ENCODE measurements at places on chromosomes 6 and 20.

DNA sequence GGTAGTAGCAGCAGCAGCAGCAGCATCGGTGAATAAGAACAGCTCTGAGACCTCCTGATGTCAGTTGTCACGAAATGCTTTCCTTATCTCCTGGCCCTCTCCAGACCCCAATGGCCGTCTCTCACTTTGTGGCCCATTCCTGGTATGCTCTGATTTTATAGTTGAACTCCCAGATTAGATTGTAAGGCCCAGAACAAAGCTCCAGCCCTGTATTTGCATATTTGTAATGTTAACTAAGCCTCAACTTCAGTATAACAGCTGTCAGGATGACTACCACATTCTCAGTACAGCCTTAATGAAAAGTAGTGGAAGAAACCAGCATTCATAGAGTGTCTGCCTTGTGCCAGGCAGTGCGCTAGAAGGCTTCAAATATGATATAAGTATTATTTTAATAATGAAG is 180.9 kb downstream of the SASH1 start:
- DNase-seq: no peak

DNA sequence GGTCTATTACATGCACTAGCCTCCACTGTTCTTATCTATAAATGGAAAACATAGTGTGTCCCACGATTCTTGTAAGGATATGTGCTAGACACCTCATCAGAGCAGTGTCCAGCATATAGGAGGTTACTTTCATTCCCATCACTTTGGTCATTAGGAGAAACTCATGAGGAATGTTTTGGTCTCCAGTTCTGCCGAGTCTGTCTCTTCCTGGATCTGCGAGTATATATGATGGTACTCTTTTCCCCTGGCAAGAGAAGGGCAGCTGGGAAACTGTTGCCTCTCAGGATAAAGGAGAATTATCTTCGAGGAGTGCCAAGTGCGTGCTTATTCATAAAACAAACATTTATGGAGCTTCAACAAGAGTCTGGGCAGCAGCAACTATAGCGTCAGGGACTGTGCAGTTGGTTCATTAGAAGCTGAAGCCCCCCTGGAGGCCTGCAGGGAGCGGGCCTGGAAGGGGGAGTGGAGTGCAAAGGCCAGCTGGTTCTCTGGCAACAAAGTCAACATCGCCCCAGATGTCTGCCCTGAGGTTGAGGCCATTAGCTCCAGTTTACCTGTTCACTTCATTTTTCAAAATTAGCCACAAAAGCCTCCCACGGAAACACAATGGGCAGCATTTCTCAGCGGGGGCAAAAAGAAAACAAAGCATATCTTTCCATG is 811.9 kb downstream of the MAFB start:
- no peak for DNase-seq

GRCh38 chr20:61352346-61353260 is 100.5 kb downstream of the CDH4 start:
- DNase-seq: no peak

DNA sequence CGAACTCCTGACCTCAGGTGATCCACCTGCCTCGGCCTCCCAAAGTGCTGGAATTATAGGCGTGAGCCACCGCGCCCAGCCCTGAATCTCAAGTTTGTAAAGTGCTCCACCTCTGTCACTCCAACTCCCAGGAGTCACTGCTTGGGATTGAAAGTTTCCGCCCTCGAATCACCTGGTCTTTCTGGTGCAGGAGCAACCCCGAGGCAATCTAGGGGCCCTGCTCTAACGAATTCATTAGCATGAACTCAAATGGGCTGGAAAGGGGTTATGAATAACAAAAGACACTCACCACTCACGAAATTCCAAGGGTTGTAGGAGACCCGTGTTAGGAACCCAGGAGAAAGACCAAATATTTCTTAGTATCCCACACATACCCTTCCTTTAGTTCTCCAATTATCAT is 26.1 kb downstream of the RBCK1 start:
- DNase-seq: no peak

- no peak for DNase-seq
These were observed 33.8 kb upstream of the IGF2R start for GRCh38 chr6:159935065-159935464.

- DNase-seq: no peak
These were observed 13.2 kb downstream of the CRYBG1 start for GRCh38 chr6:106373502-106374239.

- no peak for DNase-seq
These were observed 189.4 kb upstream of the PRDM1 start for GRCh38 chr6:105896821-105897095.

DNA sequence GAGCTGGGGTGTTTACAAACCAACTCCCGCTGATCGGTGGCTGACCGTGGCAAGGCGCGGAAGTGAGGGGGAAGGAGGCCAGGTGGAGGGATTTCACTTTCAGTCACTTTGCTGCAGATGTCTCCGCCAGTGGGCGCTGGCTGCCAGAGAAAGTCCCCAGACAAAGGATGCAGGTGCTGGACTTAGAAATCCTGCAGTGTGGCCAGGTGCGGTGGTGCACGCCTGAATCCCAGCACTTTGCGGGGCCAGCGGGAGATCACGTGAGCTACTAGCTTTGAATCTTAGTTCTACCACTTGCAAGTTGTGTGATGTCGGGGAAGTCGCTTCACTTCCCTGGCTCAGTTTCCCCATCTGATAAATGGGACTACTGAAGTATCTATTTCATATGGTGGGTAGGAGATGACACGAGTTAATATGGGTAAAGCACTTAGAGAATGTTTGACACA is 180.4 kb downstream of the ZNF217 start:
- DNase-seq: peak; percentile 7

DNA sequence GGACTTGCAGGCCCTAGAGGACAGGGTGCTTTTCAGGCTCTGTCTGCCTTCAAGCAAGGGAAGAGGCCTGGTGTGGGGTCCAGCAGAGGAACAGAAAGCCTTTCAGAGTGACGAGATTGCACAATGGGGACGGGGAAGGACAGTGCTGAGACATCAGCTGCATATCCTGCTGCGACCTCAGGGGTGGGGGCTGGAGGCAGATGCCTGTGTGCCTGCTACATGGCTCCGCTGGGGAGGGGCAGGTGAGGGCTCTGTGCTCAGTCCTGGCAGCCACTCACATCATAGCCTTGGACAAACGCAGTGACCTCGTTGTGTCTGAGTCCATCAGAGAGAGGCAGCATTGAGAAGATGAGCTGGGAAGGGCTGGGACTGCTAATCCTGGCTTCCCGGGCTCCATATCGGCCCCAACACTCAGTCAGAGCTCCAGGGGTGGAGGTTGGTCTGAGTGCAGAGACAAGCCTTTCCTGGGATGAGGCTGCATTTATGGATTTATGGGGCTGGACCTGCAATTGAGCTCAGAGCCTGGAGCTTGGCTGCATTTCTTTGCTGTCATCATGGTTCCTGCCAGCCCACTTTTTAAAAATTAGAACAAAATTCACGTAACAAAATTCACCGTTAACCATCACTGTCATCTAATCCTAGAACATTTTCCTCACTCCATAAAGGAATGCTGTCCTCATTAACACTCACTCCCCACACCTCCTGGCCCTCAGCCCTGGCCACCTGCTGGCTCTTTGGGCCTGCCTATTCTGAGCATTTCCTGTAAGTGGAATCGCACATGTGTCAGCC is 196.9 kb upstream of the SLC24A3 start:
- DNase-seq: peak; percentile 3

DNA sequence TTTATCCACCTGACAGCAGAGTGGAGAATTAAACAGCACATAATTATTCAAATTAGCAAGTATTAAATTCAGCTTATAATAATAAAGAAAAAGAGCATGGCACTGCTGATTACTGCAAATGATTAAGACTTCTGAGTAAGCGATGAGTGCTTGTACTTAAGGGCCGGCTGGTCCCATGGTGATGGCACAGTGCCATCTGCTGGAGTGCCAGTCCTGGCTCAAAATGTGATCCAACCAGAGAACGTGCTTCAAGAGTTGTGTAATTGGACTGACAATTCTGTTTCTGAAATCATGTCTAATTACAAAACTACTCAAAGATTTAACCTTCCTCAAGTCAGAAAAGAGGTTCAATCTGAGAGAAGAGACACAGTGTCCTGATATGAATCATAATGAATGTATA is 181.6 kb upstream of the RGS17 start:
- DNase-seq: peak; percentile 5

DNA sequence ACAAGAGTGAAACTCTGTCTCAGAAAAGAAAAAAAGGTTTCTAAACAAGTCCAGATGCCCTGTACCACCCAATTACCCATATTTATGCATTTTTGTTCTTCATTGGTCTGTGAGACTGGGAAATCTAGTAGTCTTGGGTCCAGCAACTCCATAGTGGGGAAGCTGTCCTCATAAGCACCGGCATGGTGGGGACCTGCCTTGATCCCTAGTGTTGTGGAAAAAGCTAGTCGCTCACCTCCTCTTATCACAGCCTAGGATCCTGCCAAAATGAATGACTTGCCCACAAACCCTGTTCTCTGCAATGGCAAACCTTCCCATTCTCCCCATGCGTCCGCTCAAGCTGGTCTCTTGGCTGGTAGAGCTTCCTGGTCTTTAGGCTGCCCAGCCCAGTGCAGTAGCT is 38.3 kb upstream of the GABRR1 start:
- no peak for DNase-seq

DNA sequence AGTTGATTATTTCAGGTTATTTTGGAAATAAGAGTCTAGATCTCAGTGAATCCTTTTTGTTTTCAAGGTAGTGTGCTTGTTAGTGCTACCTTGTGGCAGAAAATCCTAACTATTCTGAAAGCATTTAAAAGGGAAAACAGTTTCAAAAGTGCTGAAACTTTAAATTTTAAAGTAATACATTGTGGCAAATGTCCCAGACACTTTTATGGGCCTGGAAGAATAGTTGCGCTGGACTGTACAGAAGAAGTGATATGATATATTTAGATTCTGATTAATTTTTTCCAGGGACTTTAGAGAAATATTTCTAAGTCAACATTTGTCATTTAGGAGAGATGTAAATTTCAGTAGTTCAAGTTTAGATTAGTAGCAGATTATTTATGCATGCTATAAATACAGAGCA is 96.7 kb upstream of the BMP5 start:
- no peak for DNase-seq

- no peak for DNase-seq
These were observed 18.9 kb upstream of the NXT1 start for GRCh38 chr20:23331450-23332350.

DNA sequence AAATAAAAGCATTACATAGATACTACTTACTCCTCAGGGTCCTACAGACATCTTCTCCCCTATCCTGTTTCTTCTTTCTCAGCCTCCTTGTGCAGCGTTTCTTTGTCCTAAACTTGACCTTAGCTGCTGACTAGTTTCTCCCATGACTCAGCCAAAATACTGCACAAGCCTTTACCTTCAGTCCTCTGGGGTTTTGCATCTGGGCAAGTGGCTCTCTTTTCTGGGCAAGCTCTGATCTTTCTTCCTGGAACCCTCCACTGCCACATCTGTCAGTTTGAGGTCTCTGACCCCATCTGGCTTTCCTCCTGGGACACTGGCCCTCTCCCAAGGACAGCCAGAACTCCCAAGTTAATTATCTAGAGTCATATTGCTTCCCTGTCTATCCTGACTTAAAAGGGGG is 838.4 kb downstream of the DHX35 start:
- DNase-seq: no peak

DNA sequence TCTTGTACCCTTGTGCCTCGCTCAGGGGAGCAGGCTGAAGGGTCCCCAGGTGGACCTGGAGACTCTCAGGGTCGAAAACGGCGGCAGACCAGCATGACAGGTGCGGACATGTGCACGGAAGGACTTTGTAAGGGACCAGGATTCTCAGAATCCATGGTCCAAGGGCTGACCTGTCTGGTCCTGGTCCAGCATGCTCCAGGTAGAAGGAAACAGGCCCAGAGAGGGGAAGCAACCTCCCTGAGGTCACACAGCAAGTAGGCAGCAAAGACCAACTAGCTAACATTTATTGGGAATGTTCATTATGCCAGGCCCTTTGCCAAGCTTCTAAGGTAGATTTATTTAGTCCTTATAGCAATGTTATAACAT is 5.9 kb downstream of the CDKN1A start:
- DNase-seq: no peak

DNA sequence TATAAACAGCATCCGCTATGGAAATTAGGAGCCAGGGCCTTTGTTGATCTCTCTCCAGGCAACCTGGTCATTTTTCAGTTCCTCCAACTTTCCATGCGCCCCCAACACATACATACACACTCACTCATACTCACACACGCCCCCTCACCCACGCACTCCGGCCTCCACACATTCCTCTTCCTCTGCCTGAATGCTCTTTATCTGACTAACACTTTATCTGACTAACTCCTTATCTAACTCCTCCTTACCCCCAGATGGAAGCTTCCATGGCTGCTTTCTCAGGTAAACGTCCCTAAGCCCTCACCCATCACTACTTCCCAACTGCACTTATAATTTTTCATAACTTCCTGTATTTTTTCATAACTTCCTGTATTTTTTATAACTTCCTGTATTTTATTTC is 17.4 kb downstream of the CASS4 start:
- DNase-seq: no peak

GRCh38 chr6:149168968-149169367 is 148.5 kb upstream of the TAB2 start:
- DNase-seq: no peak

GRCh38 chr6:104108634-104109033 is 751.1 kb downstream of the HACE1 start:
- DNase-seq: no peak

DNA sequence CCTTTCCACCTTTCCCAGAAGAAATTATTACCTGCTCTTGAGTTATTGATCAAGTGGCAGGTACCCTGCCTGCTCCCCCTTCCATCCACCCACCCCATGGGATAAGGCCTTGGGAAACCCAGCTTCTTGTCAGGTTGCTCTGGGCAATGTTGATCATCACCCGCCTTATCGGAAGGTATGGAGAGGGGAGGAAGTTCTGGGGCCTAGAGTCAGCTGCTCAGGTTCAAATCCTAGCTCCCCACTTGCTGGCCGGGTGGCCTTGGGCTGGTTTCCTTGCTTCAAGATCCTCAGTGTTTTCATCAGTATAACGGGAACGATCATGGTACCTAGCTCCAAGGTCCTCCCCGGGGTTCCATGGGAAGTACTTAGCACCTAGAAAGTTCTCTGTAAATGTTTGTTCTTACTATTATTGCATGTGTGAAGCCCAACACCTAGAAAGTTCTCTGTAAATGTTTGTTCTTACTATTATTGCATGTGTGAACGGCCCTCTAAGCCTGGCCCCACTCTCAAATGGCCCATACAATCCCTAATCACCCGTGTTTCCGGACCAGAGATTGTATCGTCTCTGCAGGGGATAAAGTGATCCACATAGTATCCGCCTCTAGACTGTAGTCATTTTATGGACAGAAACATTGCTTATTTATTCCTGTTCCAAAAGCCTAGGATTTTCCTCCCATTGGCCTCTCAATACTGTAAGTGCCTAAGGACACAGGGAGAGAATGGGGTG is 1.1 kb upstream of the PREX1 start:
- no peak for DNase-seq

All from prostate gland (tissue), 2 donors.